CD4-positive, alpha-beta T cell treated with Interleukin-21 for 1 hour (primary cell): ENCODE measurements at places on chromosomes 1 and 21.

DNA sequence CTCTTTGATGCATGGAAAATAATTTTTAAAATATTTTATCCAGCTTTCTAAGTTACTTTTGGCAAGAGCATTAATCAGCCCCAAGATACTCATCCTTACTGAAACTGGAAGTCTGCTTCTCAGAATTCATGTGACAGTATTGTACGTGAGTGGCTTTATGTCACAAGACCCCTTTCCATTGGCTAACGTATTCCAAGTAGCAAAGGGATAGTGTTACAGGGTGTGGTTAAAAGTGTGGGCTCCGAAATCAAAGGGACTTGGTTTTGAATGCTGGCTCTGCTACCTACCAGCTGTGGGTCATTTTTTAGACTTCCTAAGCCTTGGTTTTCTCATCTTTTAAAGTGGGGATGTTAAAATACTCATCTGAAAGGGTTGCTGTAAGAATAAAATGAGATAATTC lies 91.7 kb downstream of the RHOU start:
- no peak for DNase-seq

GRCh38 chr1:50747394-50747793 lies 212.7 kb downstream of the FAF1 start:
- DNase-seq = no peak

GRCh38 chr1:213120386-213120785 lies 69.3 kb downstream of the RPS6KC1 start:
- DNase-seq = no peak

- no peak for DNase-seq
Observed at GRCh38 chr1:87093286-87093685, 178.9 kb downstream of the HS2ST1 start.
